ENCODE measurements at places on chromosomes 6 and 20.

- no peak for DNase-seq
Measured at GRCh38 chr20:34553366-34553867, 5.1 kb upstream of the MAP1LC3A start.

- no peak for DNase-seq
Measured at GRCh38 chr6:129959358-129959930, 58.9 kb upstream of the L3MBTL3 start.

- no peak for DNase-seq
Measured at GRCh38 chr6:125810445-125810844, 19.7 kb downstream of the NCOA7 start.

DNA sequence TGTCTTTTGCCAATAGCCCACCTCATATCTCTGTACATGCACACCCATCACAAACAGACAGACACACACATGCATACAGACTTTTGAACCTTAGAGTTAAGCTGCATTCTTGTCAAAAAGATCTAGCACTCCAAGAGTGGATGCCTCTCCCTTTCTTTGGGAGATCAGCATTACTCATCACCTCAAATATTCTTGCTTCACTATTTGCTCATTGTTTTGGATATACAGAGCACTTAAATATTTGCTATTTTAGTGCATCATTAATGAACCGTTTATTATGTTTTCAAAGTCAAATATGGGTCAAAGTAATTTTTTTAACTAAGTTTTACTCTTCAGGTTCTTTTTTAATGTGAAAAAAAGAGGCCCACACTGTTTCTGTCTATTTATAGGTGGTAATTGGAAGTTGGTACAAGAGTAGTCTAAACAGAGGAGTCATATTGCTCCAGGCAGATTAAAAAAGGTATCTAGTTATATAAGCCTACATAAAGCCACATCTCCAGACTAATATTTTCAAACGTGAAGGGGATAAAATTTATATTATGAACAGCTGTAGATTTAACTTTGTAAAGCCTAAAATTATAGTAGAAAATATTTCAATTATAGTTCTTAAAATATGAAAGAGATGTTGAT lies 102.6 kb downstream of the FLRT3 start:
- DNase-seq = no peak

DNA sequence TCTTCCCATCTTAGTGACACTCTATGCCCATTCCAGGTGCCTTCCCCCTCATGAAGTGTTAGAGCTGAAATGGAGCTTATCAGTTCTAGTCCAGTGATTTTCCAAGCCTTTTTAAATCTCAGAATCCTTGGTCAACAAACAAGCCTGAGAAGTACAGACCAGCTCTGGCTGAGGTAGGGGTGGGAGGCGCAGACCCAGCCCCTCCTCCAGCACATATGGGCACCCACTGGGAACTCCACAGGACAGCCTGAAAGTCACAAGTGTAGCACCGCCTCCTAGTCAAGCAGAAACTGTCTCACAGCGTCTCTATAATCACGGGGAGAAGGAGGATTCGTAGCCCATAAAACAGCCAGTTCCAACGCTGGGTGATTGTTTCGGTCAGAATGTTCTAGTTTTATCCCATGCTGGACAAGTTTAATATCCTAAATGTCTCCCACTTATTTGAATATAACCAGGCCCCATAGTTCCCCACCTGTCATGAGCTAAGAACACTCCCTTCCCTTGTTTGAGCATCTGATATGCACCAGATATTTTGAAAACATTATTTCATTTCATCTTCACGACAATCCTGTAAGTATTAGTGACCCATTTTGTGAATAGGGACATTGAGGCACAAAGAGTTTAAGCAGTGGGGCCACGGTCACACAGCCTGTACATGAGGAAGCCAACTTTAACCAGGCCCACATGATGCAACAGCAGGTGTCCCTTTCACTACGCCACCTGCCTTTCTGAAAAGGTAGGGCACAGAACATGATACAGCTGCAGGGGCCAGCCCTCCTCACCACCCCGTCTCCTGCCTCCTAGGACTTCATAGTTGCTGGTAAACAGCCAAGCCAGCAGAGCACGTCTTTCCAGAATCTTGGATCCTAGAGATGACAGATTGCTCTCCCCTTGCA lies 40.1 kb downstream of the TRAF3IP2 start:
- peak; percentile 24 for DNase-seq

DNA sequence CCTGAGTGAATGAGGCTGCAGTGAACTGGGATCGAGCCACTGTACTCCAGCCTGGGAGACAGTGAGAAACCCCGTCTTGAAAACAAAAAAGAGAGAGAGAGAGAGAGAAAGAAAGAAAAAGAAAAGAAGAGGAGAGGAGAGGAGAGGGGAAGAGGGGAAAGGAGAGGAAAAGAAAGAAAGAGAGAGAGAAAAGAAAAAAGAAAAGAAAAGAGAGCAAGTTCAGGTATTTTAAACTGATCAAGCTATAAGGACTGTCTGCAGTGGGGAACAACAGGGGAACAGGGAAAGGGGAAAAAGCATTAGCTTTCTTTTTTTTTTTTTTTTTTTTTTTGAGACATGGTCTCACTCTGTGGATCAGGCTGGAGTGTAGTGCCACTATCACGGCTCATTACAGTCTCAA lies 2.5 kb downstream of the CGA start:
- no peak for DNase-seq

DNA sequence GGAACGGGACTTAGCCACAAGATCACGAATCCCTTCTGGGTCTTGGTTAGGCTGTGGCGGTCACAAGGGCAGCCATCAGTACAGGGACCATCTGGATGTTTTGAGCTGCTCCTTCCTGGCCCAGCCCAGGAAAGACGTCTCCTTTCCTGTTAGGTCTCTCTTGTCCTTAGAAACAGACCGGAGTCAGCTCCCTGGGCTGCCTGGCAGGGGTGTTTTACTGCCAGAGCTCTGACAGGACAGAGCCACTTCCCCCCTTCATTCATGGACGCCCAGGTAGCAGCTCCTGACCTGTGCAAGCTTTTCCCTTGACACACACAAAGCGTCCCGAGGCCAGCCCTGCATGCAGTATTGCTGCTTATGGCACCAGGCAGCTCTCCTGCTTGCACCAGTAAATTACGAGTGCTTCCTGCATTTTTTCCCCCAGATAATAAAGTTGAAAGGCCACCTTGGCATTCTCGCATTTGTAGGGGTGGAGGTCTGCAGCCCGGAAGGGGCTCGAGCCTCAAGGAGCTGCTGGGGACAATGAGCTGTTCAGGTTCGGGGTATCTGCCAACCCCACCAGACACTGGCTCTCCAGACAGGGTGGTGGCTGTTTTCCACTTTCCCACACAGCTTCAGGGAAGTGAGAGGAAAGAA lies 87.4 kb downstream of the NOL4L start:
- DNase-seq = no peak

Measured in activated naive CD4-positive, alpha-beta T cell treated with Interleukin-2 at 50 U/mL for 16 hours (primary cell).